ENCODE measurements at places on chromosomes 11 and 22.
A peak's percentile ranks its signal among the peaks of the same experiment; 100 is the strongest.

DNA sequence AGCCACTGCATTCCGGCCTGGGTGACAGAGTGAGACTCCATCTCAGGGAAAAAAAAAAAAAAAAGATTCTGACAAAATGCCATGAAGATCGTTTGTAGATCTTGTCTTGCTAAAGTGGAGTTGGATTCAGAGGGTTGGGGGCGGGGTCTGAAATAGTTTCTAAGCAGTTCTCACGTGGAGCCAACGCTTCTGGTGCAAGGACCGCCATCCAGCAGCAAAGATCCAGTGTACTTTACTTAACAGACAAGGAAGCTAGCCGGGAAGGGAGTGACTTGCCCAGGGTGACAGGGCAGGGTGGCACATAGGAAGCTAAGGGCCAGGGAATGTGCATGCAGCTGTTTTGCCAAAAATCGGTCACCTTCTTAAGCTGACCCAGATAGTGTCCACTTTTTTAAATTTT lies 27.4 kb downstream of the APOL1 start:
- no peak for DNase-seq

DNA sequence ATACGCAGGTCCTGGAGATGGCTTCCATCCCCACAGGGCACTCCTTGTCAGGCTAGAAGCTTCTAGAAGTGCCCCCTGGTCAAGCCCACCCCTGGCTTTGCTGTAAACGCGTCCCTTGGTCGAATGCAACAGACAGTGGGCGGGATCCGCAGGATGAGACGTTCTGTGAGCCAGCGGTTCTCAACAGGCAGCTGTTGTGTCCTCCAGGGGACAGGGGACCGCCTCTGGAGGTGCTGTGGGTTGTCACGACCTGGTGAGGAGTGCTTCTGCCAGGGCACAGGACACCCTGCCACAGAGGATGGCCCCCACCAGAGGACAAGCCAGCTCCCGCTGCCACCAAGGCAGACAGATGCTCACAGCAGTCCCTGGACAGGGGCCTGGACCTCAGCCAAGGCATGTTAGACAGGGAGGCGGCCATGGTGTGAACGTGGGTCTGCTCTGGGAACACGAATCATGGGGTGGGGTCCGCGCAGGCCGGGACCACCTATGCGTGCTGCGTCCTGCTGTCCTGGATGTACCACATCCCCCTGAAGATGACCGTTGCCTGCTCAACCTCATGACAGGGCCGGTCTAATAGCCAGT lies 11.7 kb downstream of the CRELD2 start:
- no peak for DNase-seq

DNA sequence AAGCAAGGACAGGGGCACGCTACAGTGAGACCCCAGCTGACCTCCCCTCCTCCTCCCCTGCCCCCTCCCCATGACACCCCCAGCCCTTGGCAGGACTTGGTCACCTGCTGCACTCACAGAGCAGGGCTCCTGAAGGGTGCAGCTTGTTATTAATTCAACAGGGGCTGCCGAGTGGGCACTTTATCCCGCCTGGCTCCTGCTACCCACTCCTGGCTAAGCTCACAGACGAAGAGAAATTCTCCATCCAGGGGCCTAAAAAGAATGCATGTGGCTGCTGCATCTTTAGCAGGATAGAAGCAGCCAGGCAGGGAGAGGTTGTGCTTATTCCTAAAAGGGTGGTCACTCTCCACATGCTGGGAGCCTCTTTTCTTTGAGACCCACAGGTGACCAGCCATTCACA lies 40.3 kb downstream of the GALNT18 start:
- no peak for DNase-seq

DNA sequence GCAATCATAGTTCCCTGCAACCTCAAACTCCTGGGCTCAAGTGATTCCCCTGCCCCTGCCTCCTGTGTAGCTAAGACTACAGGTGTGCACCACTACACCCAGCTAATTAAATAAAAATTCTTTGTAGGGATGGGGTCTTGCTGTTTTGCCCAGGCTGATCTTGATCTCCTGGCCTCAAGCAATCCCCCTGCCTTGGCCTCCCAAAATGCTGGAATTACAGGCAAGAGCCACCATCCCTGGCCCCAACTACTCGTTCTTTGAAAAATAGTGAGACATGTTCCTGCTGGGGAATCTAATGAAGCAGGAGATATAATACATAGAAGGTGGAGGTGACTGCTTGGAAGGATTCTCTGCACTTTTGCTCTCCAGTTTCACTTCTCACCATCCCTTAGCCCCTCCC lies 40.1 kb upstream of the RFPL3 start:
- DNase-seq: no peak

- DNase-seq: no peak
Measured at GRCh38 chr11:75174781-75175370, 24.0 kb downstream of the SLCO2B1 start.

GRCh38 chr11:128415539-128415938 lies 171.8 kb downstream of the ETS1 start:
- peak; percentile 68 for DNase-seq

GRCh38 chr11:94928117-94928990 lies 45.0 kb downstream of the CWC15 start:
- DNase-seq: no peak

DNA sequence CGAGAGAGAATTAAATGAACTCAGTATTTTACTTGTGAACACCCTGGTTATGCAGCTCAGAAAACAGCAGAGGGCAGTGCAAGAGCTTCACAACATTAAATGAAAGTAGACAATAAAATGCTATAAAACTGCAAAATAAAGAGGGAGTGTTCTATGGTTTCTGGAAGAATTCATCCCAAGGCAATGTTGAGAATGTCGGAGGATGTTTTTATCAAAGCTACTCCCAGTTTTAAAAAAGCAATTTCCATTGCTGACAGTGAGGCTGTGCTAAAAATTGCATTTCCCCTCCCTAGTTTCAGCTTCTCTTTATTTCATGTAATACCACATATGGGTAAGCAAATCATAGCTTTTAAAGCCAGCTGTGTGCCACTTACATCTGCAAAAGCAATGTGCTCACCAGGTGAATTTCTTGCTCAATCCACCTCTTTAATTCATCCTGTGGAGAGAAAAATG lies 296.8 kb downstream of the RAB38 start:
- DNase-seq: peak; percentile 41

GRCh38 chr11:106306942-106307341 lies 229.5 kb downstream of the AASDHPPT start:
- no peak for DNase-seq

DNA sequence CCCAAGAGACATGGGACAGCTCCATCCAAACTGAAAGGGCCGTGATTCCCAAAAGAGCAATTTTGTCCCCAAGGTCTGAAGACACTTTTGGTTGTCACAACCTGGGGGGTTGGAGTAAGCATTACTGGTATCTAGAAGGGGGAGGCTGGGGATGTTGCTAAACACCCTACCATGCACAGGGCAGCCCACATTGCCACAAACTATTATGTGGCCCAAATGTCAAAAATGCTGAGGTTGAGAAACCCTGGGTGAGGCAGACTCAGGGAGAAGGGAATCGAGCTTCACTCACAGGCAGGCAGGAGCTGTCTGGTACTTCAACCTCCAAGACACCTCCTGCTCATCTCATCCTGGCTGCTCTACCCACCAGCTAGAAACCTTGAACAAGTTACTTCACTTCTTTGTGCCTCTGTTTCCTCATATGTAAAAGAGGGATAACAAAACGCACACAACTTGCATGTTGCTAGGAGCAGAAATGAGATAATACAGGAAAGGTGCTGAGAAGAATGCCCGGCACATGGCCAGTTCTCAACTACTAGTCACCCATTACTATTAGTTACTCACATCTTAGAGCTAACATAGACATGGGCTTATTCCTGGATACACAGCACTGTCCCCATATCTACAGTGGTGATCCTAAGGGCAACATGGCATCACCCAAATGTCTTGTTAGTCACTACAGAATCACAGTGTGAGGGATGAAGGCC lies 8.8 kb downstream of the SERPIND1 start:
- no peak for DNase-seq

GRCh38 chr11:113332023-113332422 lies 17.6 kb downstream of the TTC12 start:
- DNase-seq: no peak

DNA sequence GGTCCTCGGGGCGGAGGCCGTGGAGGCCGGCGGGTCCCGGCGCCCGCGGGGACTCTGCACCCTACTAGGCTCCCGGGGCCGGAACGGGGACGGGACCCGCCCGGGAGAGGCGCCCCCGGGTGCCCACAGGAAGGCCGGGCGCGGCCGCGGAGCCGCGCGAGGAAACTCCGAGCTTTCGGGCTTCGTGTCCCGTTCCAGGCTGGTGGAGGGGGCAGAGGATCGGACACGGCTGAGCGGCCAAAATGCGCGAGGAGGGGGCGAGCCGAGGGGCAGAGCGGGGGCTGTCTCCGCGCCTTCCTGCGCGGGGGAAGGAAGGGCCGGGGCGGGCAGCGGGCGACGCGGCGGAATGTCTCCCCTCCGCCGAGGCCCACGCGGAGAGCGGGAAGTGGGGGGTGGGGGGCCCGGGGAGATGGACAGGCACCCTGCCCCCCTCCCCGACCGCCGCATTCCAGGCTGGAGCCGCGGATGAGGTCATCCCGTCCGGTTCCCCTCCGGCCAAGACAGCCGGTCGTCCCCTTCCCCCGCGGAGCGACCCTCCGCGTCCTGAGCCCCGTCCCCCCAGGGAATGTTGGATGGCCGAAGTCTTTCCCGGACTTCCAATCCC lies 430 bp downstream of the CDC42EP1 start:
- DNase-seq: no peak

DNA sequence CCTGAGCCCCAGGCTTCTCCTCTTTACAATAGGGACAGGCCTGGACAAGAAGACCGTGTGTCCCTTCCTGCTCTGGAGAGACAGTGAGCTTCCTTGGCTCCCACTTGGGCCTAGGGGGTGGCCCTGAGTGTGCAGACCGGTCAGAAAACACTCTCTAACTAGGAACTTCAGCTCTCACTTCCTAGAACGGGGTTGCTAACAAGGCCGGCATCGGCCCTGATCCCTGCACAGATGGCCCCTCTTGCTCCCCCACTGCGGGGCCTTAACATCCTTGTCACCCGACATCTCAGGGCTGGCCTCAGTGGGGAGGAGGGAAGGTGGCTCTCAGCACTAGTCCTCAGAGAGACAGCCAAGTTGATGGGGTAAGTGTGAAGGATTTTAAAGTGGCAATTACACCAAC lies 406.9 kb downstream of the CTTN start:
- DNase-seq: no peak

DNA sequence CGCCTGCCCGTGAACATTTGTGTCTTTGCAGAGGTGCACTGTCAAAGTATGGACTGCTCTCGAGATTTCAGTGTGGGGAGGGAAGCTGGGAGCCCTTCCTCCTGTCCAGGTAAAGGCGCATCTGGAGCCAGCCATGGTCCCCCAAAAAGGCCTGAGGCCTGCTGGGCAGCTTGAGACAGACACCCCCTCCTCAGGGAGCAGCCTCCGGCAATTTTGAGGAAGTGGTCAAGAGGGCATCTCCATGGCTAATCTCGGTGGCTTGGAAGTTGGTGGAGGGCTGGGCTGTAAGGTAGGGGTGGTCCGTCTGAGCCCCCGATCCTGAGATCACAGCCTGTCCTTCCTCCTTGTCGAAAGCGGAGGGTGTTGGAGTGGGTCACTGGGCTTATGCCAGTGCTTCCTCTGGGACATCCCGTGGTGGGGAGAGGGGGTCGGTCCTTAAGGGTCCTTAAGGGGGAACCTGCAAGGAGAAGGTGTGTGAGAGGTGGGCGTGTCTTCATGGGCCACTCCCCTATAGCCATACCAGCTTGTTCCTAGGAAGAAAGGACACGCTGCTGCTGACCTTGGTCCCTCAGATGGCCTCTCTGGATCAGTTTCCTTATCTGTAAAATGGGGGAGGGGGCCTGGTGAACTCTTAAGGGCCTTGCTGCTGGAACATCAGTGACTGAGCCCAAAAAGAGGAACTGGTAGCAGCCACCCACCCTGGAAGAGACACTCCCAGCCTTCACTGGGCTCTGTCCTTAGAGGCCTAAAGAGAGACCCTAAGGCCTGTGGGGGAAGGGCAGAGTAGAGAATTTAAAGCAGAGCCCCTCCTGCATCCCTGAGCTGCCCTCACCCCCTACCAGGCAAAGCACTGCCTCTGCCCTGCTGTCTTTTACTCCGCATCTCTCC lies 2.6 kb downstream of the KCNC1 start:
- no peak for DNase-seq

DNA sequence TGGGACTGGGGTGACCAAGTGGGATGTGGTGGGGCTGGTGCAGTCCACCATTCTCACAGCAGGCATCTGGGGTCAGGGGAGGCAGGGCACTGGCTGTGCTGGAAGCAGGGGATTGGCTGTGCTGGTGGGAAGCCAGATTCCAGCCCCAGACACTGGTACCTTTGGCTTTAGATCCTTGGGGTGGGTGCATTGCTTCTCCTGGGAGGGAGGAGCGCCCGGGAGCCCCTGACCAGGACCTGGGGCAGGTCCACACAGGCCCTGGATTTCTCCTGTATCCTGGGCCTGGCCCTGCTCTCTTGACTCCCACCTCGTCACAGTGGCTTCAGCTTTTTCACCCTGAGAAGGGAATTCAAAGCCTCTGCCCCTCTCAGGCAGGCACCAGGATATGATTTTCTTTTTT lies 38.5 kb downstream of the ST3GAL4 start:
- no peak for DNase-seq

DNA sequence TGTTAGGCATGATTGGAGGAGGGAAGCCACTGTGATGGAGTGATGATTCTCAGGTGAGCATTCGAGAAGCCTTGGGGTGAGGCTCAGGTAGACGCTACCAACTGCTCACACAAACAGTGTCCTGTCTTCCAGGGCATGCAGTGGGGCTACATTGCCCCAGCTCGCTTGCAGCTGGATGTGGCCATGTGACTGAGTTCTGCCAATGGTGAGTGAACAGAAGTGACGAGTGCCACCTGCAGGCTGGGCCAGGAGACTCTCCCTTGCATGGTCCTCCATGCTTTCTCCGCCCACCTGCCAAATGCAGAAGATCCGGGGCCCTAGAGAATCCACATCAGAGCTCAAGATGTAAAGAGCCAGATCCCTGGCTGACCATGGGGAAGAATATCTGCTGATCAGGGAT lies 195.9 kb downstream of the BCR start:
- DNase-seq: peak; percentile 55

GRCh38 chr11:134585666-134586610 lies 173.9 kb upstream of the B3GAT1 start:
- DNase-seq: no peak
